HL-60 (cell line): ENCODE measurements at places on chromosomes 2 and 18.

DNA sequence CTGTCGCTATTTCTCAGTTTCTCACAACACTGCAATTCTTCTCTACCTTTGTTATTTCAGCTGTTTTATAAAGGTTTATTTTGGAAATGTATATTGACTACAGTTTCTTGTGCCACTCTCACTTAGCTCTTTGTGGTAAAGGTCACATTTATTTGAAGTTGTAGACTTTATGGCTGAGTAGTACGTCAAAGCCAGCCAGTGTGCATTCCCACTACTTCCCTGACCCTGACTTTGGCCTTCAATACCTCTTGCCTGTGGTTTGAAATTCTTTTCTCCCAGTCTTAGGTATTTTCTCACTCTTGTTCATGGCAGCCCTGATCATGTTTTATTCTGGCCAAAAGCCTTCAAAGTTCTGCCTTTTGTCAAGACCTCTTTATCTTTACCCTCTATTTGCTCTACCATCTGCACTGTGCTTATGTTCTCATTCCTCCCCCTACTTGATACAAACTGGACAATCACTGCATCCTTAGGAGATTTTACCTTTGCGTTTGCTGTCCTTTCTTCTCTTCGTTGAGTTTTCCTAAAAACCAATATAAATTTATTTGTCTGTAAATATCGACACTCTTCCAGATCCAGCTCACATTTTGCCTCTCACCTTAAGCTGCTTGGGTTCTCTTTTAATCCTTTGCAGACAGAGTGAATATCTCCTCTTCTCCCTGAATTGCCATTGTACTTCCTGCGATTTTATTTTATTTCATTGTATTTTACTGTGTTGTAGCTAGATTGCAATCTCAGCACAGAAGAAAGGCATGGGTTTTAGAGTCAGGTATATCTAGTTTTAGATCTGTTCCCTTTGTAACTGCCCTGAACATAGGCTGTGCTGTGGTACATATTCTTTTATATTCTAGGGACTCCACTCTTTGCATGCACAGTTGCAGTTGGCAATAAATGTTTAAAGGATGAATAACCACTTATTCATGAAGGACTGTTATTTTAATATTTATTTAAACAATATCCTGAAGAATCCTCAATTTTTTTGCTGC, 31.2 kb downstream of the GULP1 start:
- no peak for DNase-seq

DNA sequence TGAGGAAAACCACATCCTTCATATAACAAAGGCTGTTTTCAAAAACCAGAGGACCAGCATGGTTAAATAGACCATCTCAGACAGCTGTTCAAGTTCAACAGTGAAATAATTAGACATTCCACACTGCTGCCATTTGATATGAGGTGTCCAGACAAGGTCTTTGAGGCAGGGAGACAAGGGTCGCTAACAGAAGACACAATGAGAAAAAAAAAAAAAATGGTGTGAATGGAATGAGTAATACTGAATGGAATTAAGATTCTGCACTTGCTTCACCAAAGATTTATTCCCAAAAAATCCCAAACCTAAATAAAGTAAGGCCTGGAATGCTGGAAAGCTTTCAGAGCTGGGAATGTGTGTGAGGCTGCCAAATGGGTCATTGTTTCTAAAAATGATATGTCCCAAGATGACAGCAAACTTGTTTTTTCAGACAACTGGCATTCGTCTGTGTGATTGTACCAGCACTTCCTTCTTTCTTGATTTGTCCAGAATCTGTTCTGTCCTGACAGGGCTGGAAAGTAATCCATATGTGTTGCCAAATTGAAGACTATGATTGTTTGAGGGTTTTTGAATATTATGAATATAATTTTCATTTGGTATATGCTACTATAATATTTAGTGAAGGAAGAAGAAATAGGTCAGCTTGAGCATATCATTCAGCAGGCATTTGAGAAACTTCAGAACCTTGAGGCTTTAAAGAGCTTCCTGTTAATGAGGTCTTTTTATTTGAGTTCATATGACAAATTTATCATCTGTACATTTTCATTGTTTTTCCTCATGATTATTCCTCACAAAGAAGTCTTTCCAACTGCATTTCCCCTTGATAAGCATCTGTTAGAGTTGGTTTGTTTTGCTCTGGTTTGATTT, 85.2 kb upstream of the ITGA4 start:
- no peak for DNase-seq

GRCh38 chr2:170530284-170530745, 184.8 kb upstream of the SP5 start:
- DNase-seq, result no peak

GRCh38 chr2:146931109-146931508, 913.7 kb upstream of the ACVR2A start:
- no peak for DNase-seq

- DNase-seq, result no peak
Measured at GRCh38 chr2:237590272-237591140, at the start of gene RAB17. TSS of gene RAB17 (minus strand) at chr2:237590734. CDS start at chr2:237586154, 4,580 bp downstream.

DNA sequence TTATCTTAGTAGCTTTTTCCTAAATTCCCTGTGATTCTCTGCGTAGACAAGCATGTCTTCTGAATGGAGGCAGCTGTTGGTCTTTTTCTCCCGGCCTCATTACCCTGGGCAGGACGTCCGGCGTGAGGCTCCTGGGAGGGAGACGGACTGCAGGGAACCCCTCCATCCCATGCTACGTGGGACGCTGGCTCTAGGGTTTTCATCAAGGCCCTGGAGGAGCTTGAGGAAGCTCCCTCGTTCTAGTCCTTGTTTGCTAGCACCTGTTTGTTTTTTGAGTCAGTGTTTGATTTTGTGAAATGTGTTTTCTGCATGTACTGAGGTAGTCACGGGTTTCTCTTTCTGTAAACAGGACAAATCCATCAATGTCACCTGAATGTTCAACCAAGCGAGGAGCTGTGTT, 99.3 kb upstream of the TMEM18 start:
- no peak for DNase-seq

GRCh38 chr2:128373451-128374000, 54.9 kb upstream of the HS6ST1 start:
- no peak for DNase-seq

- no peak for DNase-seq
Measured at GRCh38 chr2:193929131-193929530, 1727.9 kb upstream of the SLC39A10 start.

DNA sequence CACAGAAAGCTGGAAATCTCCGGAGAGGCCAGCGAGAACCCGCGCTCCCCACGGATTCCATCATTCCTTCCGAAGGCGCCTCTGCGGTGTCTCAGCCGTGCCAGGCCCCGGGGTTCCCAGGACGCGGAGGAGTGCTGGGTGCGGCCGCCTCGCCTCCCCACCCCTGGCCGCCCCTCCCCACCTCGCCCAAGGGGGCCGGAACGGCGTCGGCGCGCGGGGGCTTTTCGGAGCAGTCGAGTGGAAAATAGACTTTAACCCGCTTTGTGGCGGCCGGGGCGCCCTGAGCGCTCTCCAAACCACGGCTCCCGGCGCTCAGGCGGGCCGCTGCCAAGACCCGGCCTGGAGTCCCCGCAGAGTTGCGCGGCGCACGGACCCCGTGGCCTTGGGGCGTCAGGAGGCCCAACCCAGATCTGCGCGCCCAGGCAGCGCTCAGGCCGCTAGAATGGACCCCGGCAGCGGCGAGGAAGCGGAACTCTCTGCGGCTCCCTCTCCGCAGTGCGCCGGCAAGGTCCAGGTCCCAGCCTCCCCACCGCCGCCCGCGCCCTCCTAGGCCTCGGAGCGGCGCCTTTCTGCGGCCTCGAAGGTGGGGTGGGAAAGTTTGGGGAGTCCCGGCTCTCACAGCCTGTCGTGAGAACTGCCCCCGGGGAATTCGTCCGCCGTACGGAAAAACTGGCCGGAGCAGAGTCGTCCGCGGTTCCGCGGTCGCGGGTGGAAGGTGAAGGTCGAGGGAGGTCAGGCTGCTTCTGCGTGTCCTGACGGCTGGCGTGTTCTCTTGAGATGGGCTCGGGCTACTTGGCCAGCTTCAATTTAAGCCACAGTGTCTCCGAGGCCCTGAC, 1.2 kb upstream of the EMX1 start:
- DNase-seq, result no peak

DNA sequence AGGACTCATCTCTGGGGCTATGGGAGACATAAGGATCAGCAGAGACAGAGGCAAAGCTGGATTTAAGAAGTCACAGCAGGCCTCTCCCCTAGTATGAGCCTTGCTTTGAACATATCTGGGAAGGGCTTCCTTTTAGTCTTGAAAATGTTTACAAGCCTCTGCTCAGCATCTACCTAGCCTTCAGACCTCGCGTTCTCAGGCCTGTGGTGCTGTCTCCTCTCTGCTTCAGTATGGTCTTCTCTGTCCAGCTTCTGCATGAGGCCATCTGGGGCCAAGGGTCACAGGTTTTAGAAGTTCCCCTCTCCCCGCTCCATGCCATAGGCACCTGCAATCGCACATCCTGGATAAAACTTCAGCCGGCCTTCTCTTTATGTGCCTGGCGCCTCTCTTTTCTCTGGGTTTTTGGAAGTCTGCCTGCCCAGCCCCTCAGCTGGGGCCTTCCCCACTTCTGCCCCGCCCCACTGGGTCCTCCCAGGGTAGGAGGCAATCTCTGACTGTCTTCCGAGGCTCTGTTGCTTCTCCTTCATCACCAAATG, 7.1 kb downstream of the ACTG2 start:
- no peak for DNase-seq

DNA sequence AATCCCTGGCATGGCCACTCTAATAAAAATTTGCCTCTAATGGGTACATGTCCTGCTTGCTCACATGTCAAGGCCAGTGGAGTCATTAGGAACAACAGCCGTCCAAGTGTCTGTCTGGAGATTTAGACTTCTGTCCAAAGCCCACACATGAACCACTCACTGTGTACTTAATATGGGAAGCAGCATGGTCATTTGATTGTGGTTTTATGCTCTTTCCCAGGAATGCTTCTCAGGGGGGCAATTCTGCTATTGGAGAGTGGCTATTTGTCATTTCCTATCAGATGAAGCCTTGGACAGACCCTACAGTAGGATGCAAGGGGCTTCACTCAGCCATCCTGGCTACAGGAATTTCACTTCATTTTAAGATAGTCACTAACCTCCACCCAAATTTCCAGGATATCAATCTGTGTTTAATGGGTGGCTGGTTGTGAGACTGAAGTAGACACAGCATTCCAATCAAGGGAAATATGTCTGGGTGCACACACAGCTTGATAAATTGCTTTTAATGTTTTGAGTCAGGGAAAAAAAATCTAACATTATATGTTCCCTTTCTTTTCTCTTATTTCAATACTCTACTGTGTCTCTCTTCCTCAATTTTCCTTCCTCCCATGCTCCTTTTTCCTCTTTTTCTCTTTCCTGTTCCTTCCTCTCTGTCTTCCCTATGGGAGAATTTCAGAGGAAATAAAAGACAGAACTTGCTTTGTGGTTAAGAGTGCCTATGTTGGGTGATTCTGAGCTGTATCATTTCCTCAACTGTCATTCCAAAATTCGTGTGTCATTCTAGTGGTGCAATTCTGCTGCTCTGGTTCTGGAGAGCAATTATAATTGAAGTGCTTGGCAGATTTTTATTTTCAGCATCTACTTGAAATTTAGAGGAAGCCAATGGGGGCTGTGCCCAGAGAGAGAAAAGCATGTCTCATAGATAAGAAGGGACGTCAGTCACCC, 320.1 kb downstream of the OSR1 start:
- DNase-seq, result no peak

DNA sequence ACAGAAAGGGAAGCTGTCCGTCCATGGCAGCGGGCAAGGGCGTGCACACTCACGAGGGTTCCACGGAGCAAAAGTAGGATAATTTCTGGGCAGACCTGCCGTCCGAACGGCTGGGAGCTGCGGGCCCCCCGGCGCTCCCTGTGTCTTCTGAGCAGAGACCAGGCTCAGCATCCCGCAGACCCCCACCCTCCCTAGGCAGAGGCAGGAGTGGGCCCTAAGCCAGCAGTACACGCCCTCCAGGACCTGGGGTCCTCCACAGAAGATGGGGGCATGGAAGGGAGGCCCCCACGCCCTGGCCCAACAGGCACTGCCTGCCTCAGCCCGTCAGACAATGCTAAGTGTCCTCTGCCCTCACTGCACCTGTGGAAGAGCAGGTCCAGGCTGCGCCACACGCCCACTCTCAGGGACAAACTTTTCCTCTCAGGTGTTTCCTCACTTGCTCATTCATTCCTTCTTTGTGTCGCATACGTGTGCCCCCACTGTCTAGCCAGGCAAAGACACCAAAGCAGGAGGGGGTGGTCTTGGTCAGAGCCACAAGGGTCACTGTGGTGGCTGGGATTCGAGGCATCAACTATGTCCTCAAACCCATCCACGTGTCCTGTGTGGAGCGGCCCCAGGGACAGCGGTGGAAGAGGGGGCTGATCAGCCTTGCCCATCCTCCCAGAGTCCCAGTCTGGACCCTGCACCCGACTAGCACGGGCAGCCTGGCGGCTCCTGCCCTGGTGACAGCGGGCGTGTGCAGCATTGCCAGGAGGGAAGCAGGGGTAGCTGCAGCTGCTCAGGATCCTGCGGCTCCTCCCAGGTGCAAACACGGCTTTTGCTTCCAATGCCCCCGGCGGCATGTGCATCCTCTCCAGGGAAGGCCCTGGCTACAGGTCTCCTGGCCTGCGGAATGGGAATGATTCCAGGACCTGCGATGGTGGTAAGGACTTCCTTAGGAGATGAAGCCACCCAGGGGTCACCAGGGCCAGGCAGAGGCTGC, 2.4 kb upstream of the GPC1 start:
- no peak for DNase-seq

- no peak for DNase-seq
Measured at GRCh38 chr2:4090668-4091630, 387.6 kb downstream of the DCDC2C start.

GRCh38 chr18:49596687-49597086, 34.8 kb downstream of the LIPG start:
- no peak for DNase-seq

GRCh38 chr2:205892251-205892655, 193.7 kb downstream of the INO80D start:
- DNase-seq, result no peak

- DNase-seq, result no peak
Measured at GRCh38 chr18:35618289-35618688, 36.7 kb downstream of the GALNT1 start.

DNA sequence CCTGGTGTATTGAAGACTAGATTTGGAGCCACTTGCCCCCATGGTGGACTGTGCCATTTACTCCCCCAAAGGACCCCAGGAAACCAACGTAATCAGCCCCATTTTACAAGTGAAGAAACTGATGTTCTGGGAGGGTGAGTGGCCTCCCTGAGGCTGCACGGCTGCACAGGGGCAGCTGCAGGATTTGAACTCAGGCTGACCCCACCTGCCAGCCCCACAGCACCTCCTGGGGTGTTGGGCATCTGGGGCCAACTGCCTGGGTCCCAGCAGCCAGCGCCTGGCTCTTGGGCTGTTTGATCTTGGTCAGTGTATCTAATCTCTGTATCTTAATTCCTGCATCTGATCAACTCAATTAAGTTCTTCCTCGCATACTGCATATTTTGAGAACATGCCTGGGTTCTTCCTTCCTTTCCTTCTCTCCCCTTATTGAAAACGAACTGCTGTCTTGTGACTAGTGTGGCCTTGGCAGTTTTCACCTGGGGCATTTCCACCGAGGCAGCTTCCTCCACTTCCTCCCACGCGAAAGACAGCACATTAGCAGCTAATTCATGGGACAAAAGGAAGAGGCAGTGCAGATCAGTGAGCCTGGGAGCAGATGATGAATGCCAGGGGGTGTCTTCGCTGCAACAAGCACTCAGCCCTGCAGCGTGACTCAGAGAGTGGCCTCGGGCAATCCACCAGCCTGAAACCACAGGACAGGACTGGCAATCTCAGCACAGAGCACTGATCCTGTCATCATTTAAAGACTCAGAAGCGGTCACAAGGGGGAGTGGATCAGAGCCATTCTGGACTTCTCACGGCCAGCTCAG, 184.1 kb upstream of the RAB12 start:
- no peak for DNase-seq

GRCh38 chr2:215866606-215867005, 146.7 kb downstream of the MREG start:
- no peak for DNase-seq

- no peak for DNase-seq
Measured at GRCh38 chr2:226981791-226982326, 146.0 kb downstream of the RHBDD1 start.
